ENCODE measurements at places on chromosomes 5 and 9.

GRCh38 chr5:42399702-42400101 is 23.5 kb upstream of the GHR start:
- DNase-seq = no peak

GRCh38 chr9:98226957-98227356 is 28.5 kb downstream of the TBC1D2 start:
- DNase-seq = no peak

GRCh38 chr9:14869671-14870070 is 40.6 kb downstream of the FREM1 start:
- DNase-seq = no peak

GRCh38 chr9:35001285-35001677 is 11.7 kb downstream of the DNAJB5 start:
- DNase-seq = no peak

- no peak for DNase-seq
Observed at GRCh38 chr9:89526667-89527066, 28.8 kb upstream of the SEMA4D start.

- DNase-seq = no peak
Observed at GRCh38 chr9:116345817-116346216, 192.2 kb downstream of the PAPPA start.

DNA sequence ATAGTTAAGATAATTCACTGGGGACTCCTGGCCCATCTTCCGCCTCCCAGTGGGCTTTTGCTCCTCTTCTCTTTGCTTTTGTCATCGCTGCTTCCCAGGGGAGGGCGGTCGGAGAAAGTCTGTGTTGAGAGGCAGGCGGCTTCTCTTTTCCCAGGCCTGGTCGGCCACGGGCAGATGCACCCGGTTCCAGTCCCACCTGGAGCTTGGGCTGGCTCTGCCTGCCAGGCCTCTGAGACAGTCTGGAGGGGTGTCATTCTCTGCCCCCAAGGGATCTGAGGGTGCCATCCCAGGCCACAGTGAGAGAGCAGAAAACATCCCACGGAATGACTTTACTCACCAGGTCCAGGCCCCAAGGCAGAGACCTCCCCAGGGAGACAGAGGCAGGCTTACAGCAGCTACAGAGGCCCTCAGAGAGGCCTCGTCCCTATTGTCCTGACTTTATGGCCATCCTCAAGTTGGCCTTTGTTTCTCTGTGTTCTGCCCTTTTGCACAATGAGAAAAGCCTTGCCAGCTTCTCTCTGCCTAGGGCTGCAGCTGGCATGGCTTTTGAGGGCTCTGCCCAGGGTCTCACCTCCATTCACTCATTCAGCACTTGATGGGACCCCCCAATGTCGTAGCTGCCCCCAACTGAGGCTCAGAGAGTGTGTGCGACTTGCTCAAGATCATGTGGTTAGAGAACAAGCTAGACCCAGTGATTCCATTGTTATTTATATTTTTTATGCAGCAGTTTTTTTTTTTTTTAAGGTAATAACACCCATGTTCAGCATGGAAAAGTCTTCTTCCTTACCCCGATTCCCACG is 44.2 kb upstream of the BOD1 start:
- no peak for DNase-seq

GRCh38 chr5:112512901-112513300 is 93.8 kb upstream of the EPB41L4A start:
- no peak for DNase-seq

DNA sequence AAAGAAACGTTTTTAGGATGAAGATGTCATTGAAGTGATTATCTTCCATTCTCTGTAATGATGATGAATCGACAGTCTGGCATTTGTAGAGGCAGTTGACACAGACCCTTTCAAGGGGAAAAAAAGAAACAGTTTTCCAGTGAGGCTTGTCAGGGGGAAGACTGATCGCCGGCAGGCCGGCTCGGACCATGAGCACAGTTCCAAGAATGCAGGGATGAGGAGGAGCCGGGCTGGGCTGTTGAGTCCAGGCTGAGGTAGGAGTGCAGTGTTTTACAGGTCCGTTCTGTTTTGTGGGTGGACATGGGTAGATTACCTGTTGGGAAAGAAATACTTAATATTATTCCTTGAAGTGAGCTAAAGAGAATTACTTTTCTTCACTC is 194.6 kb downstream of the AOPEP start:
- DNase-seq = no peak

DNA sequence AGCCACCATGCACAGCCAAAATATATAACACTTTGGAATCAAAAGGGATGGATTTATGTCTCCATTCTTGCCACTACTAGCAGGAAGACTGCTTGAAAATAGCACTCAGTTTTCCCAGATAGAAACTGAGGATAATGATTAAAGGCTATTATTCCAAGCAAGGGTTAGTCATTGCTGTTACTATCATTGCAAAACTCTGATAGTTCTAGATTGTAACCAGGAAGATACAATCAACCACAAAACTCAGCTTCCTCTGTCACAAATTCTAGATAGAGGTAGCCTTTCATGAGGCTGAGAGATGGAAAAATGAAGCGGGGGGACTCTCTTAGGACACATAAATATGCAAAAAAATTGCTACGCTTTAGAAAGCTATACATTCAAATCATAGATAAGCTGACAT is 3.1 kb downstream of the ANXA1 start:
- DNase-seq = no peak

- no peak for DNase-seq
Observed at GRCh38 chr5:172573986-172574870, 66.8 kb upstream of the NEURL1B start.

DNA sequence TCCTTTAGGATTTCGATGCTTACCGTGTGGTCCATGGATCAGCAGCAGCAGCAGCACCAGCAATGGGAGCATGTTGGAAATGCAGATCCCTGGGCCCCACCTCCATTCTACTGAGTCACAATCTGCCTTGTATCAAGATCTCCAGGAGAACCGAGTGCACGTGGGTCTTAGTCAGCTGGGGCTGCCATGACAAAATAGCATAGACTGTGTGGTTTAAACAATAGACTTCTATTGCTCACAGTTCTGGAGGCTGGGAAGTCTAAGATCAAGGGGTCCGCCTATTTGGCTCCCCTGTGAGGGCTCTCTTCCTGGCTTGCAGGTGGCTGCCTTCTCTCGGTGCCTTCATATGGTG is 1.3 kb upstream of the PROP1 start:
- no peak for DNase-seq

- DNase-seq = no peak
Observed at GRCh38 chr9:96150324-96151227, 151.4 kb downstream of the HSD17B3 start.

DNA sequence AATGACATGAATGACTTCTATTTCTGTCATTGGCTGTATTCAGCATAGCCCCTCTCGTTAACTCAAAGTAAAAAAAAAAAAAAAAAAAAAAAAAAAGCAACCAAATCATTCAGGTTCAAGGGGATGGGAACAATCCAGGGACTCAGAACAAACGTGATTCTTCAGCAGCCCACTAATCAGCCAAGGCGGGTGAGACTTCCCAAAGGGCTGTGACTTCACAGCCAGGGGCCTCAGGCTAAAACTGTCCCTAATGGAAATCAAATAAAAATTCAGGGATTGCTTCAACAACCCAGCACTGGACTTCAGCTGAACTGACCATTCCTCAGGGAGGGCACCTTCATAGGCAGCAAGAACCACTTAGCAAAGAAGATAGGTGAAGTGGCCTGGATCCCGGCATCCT is 86.2 kb upstream of the FAM169A start:
- DNase-seq = no peak

DNA sequence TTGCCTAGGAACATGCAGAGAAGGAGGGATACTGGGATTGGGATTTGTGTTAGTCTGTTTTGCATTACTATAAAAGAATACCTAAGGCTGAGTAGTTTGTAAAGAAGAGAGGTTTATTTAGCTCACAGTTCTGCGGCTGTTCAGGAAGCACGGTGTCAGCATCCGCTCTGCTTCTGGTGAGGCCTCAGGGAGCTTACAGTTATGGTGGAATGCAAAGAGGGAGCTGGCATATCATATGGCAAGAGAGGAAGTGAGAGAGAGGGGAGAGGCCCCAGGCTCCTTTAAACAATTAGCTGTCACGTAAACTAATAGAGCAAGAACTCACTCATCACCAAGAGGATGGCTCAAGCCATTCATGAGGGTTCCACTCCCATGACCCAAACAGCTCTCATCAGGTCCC is 27.0 kb downstream of the IL12B start:
- no peak for DNase-seq

DNA sequence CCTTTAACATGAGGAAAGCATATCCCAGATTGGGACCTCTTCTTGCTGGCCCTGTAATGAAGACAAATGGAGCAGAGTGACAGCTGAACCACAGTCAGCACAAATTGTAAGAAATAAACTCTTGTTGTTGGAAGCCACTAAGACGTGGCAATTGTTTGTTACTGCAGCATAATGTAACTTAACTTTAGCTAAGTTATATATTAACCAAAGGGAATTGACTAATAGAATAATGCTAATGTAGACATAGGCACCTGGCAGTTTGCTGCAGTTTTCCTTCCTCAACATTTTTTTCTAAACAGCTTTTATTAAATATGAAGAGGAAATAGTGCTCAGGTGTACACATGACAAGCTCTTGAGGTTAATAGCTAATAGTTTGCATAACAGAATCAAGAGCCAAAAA is 300.7 kb upstream of the SLC30A5 start:
- no peak for DNase-seq

DNA sequence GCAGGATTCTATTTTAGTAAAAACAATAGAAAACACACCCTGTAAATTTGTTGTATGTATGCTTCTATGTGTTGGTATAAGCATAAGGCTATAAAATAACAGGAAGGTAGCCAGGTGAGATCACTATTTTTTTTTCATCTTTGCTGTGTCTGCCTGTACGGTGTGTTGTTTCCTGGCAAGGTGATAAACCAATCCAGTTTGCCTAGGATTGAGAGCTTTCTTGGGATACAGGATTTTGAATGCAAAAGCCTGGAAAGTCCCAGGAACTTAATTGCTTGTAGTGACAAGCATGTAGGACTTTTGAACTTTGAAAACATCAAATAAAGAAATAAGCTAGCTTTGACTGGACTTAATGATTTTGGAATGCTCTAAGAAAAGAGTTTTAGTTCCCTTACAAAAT is 83.3 kb upstream of the RORB start:
- DNase-seq = no peak

Measured in cortex of kidney (tissue), 1 donor.